ENCODE measurements at places on chromosomes 6 and 20.

DNA sequence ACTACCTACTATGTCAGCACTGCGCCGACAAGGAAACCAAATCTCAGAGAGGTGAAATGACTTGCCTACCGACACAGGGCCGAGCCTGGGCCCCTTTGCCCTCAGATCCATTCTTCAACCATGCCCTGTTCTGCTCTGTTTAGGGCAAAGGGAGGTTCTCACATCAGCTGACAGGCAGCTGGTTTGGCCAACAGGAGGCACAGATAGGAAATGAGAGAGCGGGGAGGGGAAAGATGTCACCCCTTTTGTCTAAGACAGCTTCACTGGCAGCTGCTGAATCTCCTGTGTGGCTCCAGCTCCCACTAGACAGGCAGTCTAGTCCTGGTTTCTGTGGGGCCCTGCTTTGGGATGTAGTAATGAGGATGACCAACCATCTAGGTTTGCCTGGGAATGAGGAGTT is 158.7 kb downstream of the TMEM200A start:
- DNase-seq, result no peak

DNA sequence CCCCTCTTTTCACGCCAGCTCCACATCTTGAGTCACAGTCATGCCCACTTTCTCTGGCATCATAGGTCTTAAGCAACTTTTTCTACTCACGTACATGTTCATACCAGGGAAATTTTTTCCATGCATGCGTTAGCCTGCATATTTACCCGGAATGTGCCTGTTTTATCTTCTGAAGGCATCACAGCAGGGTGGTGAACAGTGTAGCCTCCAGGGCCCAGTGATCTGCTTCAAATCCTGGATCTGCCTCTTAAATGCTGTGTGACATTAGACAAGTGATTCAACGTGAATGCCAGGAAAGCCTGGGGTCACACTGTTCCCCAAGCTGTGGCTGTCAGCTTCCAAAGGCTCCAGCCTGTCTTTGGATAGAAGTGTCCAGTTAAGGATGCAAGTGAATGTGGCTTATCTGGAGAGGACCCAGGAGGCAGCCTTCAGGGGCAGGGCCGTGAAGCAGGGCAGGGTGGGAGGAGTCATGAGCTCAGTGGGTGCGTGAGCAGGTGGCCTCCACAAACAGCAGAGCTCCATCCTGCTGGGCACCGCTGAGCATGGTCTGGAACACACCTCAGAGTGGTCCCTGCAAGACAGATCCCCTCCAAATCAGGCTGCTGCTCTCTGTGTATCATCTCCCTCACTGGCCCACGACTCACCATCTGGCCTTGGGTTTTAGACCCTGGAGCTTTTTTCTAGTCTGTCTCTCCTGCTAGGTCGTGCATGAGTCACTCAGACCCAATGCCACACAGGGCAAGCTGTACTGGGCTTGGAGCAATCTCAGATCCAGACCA is 30.4 kb upstream of the CD93 start:
- DNase-seq, result no peak

DNA sequence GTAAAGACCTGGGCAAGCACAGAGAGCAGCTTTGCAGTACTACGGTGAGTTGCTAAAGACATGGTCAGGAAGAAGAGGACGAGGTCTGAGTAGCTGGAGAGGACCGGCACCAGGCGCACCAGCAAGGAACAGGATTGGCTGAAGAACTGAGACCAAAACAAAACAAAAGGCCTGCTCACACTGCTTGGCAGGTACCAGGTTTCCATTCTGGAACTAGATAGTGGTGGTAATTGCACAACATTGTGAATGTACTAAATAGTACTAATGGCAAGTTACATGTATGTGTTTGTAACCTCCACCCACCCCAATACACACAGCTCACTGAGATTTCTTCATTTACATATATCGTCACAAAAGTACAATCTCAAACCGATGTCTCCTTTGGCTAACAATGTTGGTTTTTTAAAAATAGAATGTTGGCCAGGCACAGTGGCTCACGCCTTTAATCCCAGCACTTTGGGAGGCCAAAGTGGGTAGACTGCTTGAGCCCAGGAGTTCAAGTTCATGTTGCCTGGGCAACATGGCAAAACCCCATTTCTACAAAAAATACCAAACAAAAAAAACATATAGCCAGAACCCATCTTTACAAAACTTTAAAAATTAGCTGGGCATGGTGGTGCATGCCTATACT is 32.5 kb upstream of the LYRM2 start:
- DNase-seq, result no peak

DNA sequence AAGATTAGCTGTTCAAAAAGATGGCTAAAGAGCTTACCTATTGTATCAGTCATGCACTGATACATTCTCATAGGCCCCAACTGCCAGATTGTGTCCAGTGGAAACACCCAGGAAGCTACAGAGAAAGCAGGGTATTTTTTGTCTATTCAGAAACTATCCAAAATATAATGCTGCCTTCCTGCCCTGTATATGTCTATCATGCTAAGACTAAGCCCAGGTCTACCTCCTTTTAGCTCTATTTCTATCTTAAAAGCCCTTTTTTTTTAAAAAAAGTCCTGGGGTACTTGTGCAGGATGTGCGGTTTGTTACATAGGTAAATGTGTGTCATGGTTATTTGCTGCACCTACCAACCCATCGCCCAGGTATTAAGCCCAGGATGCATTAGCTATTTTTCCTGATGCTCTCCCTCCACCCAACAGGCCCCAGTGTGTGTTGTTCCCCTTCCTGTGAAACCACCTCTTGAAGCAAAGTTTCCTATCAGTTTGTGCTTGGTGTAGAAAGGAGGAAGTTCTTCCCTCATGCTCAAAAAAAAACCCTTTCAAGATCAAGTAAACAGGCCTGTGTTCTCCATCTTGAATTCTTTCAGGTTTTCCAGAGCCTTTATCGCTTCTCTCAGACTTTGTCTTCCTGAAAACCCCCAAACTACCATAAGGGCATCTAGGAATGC is 514 bp downstream of the DEFB129 start:
- DNase-seq, result no peak
